ENCODE measurements at places on chromosomes 2 and 18.

- no peak for DNase-seq
Observed at GRCh38 chr18:57466307-57466706, 31.1 kb downstream of the ONECUT2 start.

DNA sequence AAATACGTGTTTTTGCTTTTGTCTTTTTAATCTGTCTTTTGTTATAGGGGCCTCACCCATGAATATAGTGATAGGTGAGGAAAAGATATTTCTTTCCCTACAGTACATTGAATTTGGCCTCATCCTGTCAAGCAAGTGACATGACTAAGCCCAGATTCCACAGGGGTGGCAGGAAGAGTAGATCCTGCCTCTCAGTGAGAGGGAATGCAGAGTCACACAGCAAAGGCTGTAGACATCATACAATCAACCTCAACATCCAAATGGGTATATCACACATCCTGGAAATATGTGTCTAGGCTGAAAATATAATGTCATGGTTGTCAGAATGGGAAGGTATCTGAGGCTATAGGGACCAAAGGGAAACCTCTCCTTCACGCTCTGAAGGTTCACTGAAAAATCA is 269.6 kb downstream of the CDH20 start:
- no peak for DNase-seq

- no peak for DNase-seq
Observed at GRCh38 chr18:48028696-48029095, 98.2 kb upstream of the SMAD2 start.

DNA sequence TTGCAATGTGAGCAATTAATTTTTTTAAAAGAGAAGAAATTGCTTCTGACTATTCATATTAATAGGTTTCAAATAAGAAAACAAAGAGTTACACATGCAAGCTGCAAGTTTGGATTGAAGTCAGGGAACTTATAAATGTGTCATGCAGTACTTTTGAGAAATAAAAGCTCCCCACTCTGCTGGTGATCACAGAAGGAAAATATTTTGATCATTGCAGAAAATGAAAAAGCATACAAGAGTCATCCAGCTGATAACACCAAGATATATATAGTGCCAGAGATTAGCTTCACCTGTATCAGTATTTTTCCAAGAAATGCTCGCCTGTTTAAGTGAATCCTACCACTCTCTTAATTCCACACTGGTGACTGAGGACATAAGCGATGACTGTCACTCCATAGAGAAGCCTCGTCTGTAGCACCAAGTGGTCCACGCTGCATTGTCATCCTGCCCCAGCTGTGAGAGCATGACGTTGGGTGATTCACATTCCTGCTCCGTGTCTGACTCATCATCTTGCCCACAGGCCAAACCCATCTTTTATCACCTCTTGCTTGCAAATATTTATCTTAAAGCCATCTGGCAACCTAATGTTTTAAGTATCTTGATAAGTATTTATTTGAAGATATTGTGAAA is 178.0 kb downstream of the ASXL3 start:
- no peak for DNase-seq

DNA sequence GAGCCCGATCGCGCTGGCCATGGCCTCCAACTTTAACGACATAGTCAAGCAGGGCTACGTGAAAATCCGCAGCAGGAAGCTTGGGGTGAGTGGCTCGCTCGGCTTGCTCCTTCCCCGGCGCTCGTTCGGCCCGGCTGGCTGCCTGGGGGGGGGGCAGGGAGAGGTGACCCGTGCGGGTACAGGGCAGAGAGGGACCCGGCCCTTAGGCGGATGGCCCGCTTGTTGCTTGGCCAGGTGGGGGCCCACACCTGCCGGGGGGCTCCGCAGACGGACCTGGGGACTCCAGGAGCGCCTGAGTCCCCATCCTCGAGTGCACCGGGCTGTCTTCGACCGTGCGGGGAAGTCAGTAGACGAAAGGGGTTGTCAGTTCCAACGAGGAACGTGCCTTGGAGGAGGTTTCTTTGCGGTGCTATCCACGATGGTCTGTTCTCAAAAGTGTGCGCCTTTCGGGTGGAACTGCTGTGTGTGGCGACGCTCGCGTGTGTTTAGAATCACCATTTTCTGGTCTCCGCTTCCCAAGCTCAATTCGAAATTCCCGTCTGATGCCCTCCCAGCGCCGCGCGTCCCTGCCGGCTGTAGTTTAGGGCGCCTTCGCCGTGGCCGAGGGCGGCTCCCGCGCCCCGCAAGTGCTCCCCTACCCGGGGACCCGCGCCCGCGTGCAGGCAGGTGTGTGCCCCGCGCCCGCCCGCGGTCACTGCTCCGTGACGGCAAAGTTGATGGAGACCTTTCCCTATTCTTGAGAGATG is 711 bp downstream of the DOK6 start:
- no peak for DNase-seq

DNA sequence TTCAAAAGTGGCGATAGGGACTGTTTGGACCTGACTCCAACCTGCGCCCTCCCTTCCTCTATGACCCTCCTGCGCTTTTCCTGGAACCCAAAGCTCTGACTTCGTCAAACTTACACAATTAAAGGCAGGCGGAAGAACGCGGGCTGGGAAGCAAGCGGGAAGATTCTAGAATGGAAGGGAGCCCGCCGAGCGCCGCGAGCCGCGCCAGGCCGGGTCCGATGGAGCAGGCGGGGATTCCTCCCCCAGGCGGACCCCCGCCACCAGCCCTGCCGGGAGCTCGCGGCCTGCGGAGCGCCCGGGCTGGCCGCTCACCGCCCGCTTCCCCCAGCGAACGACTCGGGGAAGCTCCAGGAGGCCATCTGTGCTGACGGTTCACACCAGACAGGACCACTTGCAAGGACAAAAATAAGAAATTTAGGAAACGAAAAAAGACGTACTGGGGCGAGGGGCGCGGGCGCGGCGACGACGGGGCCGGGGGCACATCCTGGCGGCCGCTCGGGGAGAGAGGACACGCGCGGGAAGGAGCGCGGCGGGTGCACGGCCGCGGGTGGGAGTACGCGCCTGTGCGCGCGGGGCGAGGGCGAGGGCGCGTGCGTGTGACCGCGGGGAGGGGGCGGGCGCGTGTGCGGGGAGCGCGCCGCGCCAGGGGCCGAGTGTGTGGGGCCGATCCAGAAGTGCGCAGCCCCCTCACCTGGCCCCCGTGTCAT is 1.1 kb upstream of the SALL3 start:
- DNase-seq = no peak

DNA sequence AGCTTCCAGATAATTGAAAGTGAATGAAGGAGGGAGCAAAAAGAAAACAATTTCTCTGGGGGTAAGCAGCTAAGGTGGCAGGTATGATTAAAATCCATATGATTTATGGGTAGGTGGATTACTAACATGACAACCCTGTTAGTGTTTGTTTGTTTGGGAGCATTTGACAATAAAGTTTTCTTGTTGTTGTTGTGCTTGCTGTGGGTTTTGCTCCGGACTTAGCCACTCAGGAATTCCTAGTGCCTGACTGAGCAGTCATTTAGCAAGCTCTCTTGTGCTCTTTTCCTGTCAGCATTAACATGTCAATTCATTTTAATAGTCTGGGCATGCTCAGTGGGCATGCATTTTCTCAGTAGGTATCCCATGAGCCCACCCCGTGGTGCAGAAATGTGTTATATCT is 674.8 kb upstream of the ZEB2 start:
- DNase-seq = no peak

DNA sequence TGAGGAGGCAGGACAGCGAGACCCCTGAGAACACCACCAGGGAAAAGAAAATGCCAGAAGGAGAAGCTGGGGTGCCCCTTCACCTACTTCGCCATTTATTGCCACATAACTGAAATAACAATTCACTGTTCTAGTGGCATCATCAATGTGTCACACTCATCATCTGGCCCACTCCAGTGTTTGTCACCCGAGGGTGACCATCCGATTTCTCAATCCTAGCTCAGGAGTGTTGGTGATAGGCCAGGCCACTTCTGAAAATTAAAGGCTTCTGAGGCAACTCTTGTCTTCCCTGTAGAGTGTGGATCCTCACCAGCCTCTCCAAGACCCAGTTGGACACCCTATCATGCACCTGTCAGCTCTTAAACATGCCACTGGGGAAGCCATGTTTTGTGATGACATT is 62.9 kb upstream of the BZW1 start:
- no peak for DNase-seq

- no peak for DNase-seq
Observed at GRCh38 chr2:17177088-17177487, 341.2 kb downstream of the RAD51AP2 start.

- no peak for DNase-seq
Observed at GRCh38 chr2:201109186-201109585, 6.8 kb upstream of the CFLAR start.

GRCh38 chr2:202423139-202423538 is 47.0 kb downstream of the BMPR2 start:
- no peak for DNase-seq

GRCh38 chr18:34838669-34839068 is 128.6 kb downstream of the DTNA start:
- DNase-seq = no peak

GRCh38 chr2:8954990-8955389 is 48.5 kb downstream of the MBOAT2 start:
- DNase-seq = no peak

- no peak for DNase-seq
Observed at GRCh38 chr2:67689651-67690050, 292.5 kb downstream of the ETAA1 start.

DNA sequence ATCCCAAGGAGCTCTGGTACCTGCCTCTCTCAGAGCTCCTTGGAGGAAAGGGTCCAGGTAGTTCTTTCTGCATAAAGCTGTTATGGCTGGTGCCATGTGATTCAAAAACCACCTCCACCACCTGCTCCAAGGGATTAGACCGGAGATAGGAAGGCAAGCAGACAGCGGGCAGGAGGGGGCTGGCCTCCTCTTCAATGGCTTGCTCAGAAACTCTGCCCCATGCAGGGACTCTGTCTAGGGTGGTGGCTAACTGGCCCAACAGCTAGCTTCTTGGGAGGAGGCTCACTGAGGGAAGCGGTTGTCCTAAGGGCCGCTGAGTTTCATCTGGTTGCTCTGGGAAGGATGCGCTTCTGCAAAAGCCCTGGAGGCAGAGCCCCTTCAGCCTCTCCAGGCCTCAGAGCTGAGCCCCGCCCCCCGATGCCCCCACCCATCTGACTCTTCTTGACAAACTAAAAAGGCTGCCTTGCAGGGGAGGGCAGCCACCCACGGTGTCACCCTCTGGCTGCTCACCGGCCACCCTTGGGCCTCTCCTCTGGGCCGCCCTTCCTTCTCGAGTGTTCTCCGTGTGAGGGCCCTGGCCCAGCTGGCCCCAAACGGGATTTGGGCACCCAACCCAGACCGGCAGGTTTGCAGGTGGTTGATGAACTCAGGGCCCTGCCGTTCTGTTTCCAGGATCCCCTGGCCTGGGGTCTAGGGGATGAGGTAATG is 90.2 kb downstream of the MCFD2 start:
- DNase-seq = no peak

DNA sequence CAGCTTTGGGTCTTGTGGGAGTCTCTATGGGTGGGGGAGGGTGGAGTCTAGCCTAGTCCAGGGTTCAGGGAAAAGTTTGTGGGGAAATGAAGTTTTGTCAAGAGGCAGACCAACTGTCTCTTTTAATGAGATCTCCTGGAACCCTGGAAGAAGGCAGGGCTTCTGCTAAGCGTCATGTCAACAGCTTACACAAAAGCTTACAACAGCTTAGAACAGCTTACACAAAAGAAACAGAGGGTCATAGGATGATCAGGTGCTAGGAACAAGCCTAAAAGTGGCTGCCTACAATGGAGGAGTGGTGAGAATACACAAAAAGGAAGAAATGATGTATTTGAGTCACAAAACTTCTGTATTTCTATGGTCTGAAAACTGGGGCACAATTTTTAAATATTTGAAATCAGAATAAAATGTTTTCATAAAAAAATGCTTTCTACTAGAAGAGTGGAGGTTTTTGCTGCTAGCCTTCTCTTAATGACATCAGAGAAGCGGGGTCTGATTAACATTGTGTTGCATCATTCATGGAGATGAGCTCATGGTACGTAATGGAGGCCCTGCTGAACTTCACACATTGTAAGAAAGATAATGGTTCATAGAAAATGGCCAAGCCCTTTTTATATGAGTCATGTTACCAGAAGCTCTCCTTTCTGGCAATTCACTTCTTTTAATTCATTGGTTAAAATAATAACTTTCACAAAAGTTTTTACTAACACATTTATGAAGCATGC is 351.0 kb downstream of the PIK3C3 start:
- DNase-seq = no peak

GRCh38 chr2:30233271-30234009 is 2.1 kb downstream of the LBH start:
- DNase-seq = peak; percentile 29

Measured in HAP-1 (cell line).